ENCODE measurements at places on chromosomes 5 and 9. TPM values are rescaled to one million over a fixed set of nuclear protein-coding genes. Genes with fewer than 3 reads are reported as not detected.

Gene CORO2A
- 9.5 TPM for total RNA-seq

DNA sequence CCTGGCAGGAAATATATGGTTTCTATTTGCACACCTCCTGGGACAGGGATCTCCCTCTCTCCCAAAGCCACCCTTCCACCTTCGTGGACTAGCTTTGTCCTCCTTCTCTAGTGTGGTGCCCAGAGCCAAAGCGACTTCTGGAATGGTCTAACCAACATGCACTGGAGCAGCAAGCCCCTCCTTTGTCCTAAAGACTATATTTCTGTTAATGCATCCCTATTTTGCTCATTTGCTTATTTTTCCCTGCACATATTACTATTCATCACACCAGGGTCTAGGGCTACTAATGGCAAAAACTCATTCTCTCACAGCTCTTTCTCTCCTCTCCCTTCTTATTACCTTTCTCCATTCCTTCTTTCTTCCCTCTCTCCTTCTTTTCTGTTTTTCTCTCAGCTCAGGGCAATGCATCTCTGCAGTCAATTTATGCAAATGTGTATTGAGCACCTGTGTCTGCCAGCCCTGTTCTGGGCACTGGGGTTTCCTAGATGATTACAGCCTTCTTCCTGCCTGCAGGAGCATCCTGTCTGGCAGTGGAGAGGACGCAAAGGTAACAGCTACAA is 2.8 kb upstream of the NEURL1B start:
- peaks cover 22% of the 10 kb centered on the region for H3K27me3 ChIP-seq
- DNase-seq, result no peak
- peak overlapping the region; percentile 25 for H3K4me3 ChIP-seq
- H3K27ac ChIP-seq, result no peak overlapping the region

DNA sequence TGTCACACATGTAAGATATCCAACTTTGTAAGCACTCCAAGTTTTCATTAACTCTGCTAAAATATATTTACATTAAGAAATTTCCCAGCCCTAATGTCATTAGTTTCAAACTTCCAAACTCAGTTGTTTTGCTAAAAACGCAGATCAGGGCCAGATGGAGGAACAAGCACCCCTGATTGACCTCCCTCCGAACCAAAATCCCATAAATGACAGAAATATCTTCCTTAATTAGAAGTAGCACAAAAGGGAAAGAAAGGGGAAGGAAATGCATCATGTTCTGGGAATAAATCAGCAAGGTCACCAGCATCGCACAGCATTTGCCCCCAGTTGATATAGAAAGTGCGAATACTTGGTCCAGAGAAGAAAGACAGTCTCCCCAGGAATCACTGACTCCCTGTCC is 61.4 kb upstream of the RUFY1 start:
- H3K36me3 ChIP-seq, result no peaks in the 10 kb centered on the region
- H3K27me3 ChIP-seq, result no peaks in the 10 kb centered on the region
- H3K27ac ChIP-seq, result no peak overlapping the region
- H3K4me3 ChIP-seq, result no peak overlapping the region
- DNase-seq, result no peak

Gene SVEP1
- 1.5 TPM for total RNA-seq

- no peaks in the 10 kb centered on the region for H3K27me3 ChIP-seq
- no peak overlapping the region for H3K27ac ChIP-seq
- H3K4me3 ChIP-seq, result no peak overlapping the region
- H3K4me1 ChIP-seq, result no peaks in the 10 kb centered on the region
- no peaks in the 10 kb centered on the region for H3K36me3 ChIP-seq
- no peak for DNase-seq
These were observed 105.1 kb downstream of the INSYN2B start for GRCh38 chr5:169875091-169875728.
